ENCODE measurements at places on chromosomes 4 and X.

- DNase-seq: no peak
These were observed 138.8 kb upstream of the IL15 start for GRCh38 chr4:141497627-141498026.

DNA sequence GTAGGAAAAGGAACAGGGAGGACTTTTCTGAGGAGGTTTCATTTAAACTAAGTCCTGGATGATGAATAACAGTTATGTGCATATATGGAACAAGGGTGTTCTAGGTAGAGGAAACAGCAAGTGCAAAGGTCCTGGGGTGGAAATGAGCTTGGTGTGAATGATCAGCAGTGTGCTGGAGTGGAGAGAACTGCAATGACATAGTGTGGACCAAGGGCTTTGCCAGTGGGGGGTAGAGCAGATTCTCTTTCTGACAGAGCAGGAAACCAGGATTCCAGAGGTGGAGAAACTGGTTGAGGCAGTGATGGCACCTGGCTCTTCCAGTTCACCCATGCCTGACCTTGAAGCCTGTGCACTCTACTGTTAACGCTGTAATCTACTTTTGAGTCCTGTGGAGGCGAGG is 1.7 kb downstream of the PPP1R3F start:
- no peak for DNase-seq

- no peak for DNase-seq
These were observed 90.4 kb upstream of the PCDH10 start for GRCh38 chr4:133058701-133059100.

DNA sequence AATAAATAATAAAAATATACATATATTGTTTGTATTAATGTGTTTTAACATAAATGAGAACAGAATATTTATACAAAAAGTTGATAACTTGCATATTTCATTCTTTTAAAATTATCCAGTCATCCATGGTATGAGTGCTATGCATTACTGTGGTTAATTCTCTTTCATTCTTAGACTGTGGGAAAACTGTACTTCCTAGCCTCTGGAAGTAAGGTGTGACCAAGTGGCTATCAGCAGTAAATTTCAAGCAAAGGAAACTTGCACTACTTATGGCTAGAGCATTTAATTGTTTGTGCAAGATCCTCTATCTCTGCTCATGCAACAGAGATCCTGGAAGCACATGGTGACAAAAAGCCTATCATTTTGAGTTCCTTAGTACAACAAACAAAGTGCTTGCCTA is 1054.5 kb upstream of the PABPC4L start:
- DNase-seq: no peak

Data from NCI-H1105 treated with DMSO at 0.1 percent for 48 hours (cell line).